CD4-positive, alpha-beta T cell treated with Interleukin-1 beta for 1 hour (primary cell): ENCODE measurements at places on chromosomes 11 and 22.

- peak; percentile 89 for DNase-seq
These were observed at the start of gene ADORA2A for GRCh38 chr22:24427500-24428164. TSS of gene ADORA2A (plus strand) at chr22:24427599. CDS start at chr22:24433405, 5,806 bp downstream.

DNA sequence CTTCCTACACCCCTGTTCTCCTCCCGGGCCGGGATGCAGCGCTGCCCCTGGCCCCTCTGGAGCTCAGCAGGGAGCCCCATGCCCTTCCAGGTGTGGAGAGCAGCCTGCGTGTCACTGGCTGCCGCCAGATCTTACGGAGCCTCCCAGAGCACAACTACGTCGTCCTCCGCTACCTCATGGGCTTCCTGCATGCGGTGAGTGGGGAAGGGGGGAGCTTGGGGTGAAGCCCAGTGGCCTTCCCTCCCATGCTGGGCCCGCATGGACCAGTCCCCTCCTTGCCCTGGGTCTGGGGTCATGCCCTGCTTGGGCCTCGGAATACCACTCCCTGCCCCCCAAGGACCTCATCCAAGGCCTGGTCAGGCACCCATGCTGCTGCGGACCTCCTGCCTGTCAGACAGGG, 107.3 kb downstream of the ARHGAP8 start:
- no peak for DNase-seq

- DNase-seq, result no peak
These were observed 20.4 kb downstream of the TUB start for GRCh38 chr11:8101421-8101820.

GRCh38 chr11:134536677-134537076, 124.6 kb upstream of the B3GAT1 start:
- no peak for DNase-seq

DNA sequence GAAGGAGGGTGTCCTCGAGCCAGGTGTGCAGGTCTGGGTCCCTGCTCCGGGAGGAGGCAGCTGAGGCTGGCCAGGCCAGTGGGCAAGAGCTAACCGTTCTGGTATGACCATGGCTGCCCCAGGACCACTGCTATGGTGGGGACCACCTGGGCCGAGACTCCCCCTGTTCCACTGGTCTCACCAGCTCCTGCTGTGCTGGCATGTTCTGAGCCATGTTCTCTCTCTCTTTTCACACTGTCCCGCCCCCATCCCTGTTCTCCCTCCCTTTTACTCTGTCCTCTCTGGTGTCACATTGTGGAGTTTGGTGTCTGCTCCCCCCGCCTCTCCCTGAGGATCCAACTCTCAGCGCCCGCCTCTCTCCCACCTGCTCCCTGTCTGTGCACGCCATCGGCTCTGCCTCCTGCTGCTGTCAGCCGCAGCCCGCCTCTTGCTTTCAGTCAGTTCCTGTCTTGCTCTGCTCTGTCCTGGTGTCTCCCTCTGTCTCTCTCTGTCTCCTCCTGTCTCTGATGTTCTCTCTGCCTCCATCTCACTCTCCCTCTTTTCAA, 66.4 kb downstream of the LRRC32 start:
- DNase-seq, result no peak

- DNase-seq, result no peak
These were observed 164.2 kb downstream of the NTM start for GRCh38 chr11:131534611-131535010.

- no peak for DNase-seq
These were observed 72.7 kb downstream of the WNT7B start for GRCh38 chr22:45904236-45904635.

GRCh38 chr11:113465786-113466185, 9.4 kb downstream of the DRD2 start:
- no peak for DNase-seq

DNA sequence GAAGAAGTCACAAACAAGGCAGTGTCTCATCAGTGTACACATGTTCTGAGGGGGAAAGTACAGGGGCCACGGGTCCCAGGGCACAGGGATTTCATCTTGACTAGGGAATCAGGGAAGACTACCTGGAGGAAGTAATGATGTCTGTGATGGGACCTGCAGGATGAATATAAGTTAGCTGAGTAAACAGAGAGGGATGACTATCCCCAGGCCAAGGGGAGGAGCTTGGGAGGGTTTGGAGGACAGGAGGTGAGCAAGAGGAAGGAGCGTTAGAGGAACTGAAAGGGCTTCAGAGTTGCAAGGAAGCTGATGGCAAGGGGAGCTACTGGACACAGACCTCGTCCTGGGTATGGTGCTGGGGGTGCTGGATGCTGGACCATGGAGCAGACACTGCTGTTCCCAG, 56.4 kb downstream of the TRAF6 start:
- no peak for DNase-seq

GRCh38 chr11:34525098-34525497, 11.5 kb upstream of the ELF5 start:
- DNase-seq, result no peak

DNA sequence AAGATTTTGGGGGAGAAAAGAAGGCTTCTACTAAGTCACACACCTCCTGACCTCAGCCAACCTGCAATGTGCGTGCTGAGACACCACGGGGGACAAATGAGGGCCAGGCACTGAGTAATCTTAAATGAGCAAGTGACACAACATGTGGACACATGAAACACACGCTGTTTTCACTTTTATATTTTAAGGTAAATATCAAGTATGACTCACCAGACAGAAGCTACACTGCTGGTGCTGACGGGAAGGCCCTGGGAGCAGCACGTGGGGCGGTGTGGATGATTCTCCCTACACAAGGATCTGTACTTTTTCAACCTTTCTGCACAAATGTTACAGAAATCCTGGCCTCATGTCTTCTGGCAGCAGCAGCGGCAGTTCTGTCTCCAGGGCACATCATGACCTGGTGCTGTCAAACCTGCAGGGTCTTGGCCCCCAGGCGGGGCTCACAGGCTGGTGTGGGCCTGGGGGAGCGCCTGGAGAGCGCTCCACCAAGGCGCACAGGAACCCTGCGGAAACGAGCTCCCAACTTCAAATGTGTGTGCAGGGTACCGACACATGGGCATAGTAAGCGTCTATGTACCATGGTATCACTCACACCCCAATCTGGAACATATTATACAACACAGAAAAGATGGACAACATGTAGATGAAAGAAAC, 61.7 kb downstream of the DGCR2 start:
- no peak for DNase-seq
